ENCODE measurements at places on chromosomes 4 and X.

DNA sequence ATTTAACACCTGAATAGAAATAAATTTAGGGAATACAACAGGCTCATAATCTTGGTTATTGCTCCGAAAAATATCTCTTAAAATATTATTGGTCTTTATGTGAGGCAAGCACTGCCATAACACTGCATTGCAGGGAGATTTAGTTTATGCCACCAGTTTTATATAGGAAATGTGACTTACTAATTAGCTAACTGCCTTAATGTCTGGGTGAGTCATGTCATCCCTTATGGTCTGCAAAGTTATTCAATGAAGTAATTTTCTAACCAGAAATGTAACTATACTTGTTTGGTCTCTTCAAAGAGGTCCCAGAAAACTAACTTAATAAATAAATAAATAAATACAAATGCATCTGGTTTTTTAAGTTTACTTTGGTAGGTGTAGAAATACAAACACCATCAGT is 597.2 kb downstream of the GALNTL6 start:
- no peak for DNase-seq

DNA sequence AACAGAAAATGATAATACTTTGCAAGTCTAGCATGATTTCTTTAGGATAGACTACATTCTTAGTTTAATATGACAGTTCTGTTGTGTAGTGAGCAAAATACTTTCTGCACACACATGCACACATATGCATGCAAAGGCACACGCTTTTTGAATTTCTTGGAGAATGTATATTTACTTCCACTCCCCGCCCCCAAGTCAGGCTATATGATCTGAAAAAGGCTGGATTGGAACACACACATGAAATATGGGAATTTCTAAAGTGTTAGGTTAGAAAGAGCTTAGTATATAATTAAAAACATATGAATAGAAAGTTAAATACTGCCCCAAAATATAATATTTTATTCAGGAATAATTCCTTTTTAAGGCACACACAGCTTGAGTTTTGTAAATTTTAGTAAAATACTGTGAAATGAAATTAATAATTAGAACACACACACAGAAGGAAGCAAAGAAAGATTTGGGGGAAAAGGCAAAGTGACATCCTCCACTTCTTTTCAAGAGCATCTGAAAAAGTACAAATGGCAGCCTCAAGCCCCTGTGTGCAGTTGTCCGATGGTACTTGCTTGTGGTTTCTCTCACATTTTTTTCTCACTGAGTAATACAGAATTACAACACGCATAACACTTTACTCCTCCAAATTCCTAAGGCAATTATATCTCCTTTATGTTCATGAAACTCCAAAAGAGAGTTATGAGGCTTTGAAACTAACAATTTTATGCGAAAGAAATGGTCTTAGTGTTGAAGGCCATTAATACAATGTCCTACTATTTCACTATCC is 228.9 kb upstream of the ETNPPL start:
- DNase-seq = no peak

DNA sequence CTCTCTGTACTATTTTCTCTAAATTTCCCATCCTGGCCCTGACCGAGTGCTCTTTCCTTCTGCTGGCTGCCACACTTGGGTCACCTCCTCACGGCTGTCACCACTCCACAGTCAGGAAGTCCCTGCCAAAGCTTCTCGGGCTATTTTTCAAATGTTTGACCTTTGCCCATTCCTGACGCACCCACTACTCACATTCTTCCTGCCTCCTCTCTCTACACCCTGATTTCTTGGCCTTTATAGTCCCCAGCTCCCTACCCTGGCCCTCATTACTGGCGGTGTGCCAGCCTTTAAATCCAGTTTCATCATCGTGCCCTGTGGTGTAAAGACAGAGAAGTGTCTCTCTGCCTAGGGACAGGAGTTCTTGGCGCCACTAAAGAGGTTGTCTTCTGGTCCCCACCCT is 46.4 kb upstream of the GATB start:
- peak; percentile 31 for DNase-seq

DNA sequence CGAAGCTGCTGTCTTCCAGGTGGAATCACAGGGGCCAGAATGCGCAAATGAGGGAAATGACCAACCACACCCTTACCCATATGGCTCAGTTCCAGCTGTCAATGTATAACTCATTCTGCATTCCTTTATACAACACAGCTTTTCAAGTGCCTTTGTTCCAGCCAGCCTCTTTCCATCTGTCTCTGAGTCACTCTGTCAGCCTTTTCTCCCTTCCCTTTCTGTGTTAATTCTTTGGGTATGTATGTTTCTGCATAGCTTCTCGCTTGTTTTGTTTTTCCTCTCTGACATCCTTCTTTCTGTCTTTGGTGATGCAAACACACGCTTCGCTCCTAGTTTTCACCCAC is 54.5 kb downstream of the RS1 start:
- no peak for DNase-seq

- DNase-seq = peak; percentile 62
These were observed 36.9 kb downstream of the STARD8 start for GRCh38 chrX:68684291-68684918.

DNA sequence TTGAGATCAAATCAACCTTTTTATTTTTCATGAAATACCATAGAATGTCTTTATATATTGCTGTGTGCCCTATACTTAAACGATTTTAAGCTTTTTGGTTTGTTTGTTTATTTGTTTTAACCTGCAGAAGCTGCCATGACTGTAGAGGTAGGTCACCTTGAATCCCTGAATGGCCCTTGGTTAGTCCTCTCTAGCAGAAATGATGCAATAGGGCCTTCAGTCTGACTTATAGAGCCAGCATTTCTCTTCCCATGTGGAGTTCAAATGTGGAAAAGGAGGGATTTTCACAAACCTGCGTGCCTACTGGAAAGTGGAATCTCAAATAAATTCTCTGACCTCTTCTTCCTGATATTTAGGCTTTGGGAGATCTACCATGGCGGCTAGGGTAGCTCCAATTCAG is 327.9 kb downstream of the MAPK10 start:
- no peak for DNase-seq

- peak; percentile 52 for DNase-seq
These were observed 180.0 kb downstream of the NKX6-1 start for GRCh38 chr4:84319124-84319523.

- no peak for DNase-seq
These were observed 38.7 kb upstream of the JADE1 start for GRCh38 chr4:128770807-128771206.

DNA sequence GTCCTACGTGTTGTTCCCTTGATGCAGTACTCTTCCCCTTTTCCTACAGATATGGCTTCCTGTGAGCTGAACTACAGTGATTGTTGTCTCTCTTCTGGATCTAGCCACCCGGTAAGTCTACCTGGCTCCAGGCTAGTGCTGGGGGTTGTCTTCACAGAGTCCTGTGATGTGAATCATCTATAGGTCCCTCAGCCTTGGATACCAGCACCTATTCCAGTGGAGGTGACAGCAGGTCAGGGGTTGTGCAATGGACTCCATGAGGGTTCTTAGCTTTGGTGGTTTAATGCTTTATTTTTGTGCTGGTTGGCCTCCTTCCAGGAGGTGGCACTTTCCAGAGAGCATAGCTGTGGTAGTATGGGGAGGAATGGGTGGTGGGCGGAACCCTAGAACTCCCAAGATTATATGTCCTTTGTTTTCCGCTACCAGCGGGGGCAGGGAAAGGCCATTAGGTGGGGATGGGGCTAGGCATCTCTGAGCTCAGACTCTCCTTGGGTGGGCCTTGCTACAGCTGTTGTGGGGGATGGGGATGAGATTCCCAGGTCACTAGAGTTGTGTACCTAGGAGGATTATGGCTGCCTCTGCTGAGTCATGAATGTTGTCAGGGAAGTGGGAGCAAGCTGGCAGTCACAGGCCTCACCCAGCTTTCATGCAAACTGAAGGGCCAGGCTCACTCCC is 121.4 kb upstream of the ANKRD50 start:
- DNase-seq = no peak

GRCh38 chrX:129622757-129623301 is 31.9 kb downstream of the APLN start:
- peak; percentile 51 for DNase-seq

DNA sequence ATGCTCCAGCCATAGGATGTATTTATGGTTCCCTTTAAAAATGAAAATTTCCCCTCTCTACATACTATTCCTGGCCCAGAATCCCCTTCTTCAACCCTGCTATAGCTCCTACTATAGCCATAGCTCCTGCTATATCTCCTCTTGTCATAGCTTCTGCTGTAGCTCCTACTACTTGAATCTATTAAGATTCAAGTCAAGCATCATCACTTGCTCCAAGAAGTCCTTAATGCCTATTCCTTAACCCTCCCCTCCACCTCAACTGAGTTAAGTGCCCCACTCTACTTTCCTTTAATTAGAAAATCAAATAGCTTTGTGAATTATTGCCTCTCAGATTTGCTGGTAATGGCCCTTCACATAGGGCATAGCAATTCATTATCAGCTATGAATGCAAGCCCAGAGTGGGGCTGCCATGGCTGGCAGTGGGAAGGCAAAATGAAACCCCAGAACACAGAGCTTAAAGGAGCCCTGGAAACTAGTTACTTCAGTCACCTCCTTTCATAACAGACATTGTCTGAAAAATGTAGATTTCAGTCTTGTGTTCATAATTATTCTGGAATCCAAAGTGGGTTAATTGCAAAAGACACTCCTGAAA is 15.4 kb downstream of the OCIAD2 start:
- DNase-seq = no peak

DNA sequence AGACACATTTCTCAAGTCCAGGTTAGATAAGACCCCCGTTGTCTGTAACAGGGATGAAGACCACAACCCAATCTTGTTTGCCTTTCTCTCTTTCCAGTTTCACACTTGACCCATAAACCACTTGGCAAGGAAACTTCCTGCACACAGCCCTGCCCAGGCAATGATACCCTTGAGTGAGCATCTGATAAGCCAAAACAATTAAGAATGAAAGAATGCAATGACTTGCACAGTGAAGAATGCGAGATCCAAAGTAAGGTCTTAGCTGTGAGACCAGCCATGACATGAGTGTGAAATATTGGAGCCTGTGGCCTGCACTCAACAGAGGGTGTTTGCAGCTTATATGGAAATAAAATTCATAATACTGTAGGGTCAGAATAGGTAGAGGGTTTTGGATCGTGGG is 37.9 kb upstream of the MXRA5 start:
- no peak for DNase-seq

DNA sequence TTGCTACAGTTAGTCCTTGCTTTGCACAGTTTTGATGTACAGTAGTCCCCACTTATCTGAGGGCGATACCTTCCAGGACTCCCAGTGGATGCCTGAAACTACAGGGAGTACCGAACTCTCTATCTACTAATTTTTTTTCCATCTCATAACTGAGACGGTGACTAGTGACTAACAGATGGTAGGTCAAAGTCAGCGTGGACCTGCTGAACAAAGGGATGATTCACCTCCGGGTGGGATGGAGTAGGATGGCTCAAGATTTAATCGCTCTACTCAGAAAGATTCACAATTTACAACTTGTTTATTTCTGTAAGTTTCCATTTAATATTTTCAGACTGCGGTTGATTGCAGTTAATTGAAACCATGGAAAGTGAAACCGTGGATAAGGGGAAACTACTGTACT is 655.8 kb downstream of the ZNF674 start:
- no peak for DNase-seq

DNA sequence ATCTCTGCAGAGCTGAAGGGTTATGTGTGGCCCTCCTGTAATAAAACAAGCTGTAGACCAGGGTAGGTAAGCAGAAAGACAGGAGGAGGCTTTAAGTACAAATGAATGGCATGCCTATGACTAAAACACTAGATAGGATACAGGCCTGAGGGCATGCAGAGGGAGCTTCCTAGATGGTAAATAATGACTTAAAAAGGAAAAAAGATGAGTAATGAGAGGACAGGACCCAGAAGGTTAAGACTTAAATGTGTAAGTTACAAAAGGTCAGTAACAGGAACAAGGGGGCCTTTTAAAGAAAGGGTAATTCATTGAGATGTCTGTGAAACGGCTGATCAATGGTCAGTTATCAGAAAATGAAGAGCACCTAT is 194.8 kb downstream of the SOWAHB start:
- DNase-seq = no peak

DNA sequence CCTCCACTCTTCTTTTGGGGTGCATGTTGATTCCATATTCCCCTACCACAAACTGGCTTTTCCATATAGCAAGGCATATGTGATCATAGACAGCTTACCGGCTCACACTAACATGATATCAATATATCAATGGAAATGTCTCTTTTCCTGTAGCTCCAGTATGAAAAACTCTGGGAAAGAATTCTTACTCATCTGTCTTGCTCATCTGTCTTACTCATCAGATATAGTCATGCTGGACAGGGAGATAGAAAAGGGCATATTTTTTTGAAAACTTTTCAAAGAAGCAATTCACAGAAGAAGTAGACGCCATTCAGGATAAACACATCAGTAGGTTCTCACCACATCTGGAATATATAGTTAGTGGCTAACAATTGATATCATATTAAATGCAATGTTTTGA is 794.7 kb downstream of the RAB28 start:
- DNase-seq = no peak

DNA sequence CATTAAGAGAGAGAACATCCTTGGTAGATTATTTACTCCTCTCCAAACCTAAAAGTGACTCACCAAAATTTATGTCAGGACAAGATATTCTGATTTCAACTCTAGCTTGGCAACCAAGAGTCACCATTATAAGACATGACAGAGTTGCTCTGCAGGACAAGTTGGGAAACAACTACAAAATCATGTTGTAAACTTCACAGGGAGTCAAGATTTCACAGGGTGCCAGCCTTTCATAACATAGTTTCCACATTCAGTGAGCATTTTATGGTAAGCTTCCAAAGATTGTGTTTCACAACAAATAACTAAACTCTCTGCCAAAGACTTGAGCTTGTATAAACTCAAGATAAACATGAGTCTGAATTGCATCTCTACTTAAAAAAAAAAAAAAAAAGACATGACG is 121.0 kb upstream of the DIAPH2 start:
- DNase-seq = no peak

DNA sequence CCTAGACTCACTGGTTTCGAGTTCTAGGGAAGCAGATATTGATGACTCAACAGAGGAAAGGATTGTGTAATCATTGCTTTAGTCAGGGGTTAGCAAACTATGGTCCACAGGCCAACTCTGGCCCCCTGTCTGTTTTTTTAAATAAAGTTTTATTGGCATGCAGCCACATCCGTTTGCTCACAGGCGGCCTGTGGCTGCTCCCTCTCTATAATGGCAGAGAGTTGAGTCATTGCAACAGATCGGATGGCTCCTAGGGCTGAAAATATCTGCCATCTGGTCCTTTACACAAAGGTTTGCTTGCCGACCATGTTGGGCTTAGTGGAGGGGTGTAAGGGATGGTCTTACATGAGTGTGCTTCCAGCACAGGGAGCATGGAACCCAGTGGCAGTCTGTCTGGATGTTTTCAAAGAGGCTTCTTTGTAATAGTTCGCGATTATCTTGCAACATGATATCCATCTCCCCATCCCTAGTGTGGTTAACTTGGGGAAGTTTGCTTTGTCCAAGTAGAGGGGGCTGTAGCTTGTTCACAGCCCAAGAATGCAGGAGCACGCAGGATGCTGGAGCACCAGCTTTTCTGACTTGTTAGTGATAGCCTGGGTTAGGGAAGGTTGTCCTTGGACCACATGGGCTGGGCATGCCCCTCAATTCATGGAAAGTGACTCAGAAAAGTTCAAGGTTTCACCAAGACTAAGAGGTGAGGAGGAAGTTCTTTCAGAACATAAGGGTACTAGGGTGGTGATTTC is 59.3 kb upstream of the CLDN34 start:
- DNase-seq = no peak

GRCh38 chrX:48818866-48819265 is 7.4 kb upstream of the ERAS start:
- DNase-seq = no peak

Measured in femur (tissue), 1 donor.